Activated CD8-positive, alpha-beta T cell treated with anti-CD3 and anti-CD28 coated beads for 36 hours (primary cell): ENCODE measurements at places on chromosomes 11 and 22. TPM values are rescaled to one million over a fixed set of nuclear protein-coding genes. Genes with fewer than 3 reads are reported as not detected.

The CBY1 gene
- 15.7 TPM for total RNA-seq

- H3K36me3 ChIP-seq = peaks cover 7% of the 10 kb centered on the region
- H3K4me1 ChIP-seq = peaks cover 3% of the 10 kb centered on the region
- no peak overlapping the region for H3K4me3 ChIP-seq
- no peaks in the 10 kb centered on the region for H3K27me3 ChIP-seq
- no peak for DNase-seq
These were observed 24.7 kb downstream of the CAPN1 start for GRCh38 chr11:65206441-65206841.

DNA sequence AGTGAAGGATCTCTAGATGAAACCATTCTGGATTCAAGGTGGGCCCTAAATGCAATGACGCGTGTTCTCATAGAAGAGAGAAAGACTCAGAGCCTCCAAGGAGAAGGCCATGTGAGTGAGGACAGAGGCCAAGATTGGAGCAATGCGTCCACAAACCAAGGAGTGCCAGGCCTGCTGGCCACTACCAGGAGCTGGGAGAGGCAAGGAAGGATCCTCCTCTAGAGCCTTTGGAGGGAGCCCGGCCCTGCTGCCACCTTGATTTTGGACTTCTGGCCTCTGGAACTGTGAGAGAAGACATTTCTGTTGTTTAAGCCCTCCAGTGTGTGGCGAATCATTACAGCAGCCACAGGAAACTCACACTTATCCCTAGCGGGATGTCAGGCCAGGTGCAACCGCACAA is 52.7 kb upstream of the SHANK2 start:
- H3K27ac ChIP-seq = no peak overlapping the region
- no peak overlapping the region for H3K4me3 ChIP-seq
- H3K4me1 ChIP-seq = no peaks in the 10 kb centered on the region

DNA sequence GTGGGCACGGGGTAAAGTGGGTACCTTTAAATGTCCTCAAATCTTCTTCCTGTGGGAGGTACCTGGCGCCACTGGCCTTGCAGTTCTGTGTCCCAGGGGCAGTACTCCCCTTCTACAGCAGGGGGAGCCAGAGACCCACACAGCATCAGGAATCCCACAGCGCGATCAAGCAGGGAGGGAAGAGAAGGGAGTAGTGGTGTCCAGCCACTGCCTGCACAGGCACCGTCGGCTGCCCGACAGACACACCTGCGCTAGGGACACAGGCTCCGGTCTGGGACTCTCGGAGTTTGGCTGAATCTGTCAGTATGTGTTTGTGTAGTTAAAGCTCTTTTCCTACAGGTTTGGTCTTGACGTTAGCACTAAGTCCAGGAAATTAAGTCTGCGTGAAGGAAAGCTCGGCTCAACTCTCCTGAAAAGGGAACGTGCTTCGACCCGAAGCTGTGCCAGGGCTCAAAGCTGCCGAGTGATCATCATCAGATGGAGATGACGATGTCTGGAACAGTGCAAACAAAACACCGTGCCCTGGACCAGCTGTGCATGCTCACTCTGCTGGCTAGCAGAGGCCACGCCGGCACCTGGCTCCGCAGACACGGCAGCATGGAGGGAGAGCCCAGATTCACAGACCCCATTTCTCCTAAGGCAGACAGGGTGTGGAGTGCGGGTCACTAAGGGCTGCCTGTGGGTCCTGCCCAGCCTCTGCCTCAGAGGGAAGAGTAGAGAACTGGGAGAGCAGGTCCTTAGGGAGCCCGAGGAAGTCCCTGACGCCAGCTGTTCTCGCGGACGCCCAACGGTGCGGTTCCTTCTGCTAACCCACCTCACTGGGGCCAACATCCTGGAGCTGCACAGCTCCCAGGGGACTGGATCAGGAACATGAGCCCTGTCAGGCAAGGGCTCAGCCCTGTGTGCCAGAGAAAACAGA is 56.0 kb upstream of the BID start:
- H3K36me3 ChIP-seq = peaks cover 1% of the 10 kb centered on the region
- no peak overlapping the region for H3K4me3 ChIP-seq
- peaks cover 4% of the 10 kb centered on the region for H3K4me1 ChIP-seq
- H3K27me3 ChIP-seq = no peaks in the 10 kb centered on the region
- no peak overlapping the region for H3K27ac ChIP-seq

The SLC1A2 gene
- total RNA-seq = not detected
